IPS-NIHi11 (cell line): ENCODE measurements at places on chromosomes 5 and 9.
A peak's percentile ranks its signal among the peaks of the same experiment; 100 is the strongest.

GRCh38 chr5:106415541-106415940 is 1255.2 kb downstream of the EFNA5 start:
- no peak for DNase-seq

DNA sequence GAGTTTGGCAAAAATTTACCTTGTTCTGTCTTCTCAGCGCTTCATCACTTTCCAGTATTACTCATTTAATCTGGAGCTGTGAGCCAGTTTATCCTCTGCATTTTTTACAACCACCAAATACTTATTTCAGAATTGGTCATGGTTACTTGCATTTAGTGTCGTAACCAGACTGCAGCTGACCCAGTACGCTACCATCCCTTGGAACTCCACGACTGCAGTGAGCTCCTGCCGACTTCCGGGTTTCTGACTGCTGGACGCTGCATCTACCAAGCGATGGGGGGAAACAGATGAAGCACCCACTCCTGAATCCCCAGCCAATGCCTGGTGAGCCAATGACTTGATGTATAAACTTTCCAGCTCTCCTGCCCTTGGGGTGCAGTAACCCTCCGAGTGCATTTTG is 174.4 kb upstream of the PRLR start:
- DNase-seq, result no peak

GRCh38 chr5:143428738-143429420 is 25.4 kb upstream of the NR3C1 start:
- no peak for DNase-seq

DNA sequence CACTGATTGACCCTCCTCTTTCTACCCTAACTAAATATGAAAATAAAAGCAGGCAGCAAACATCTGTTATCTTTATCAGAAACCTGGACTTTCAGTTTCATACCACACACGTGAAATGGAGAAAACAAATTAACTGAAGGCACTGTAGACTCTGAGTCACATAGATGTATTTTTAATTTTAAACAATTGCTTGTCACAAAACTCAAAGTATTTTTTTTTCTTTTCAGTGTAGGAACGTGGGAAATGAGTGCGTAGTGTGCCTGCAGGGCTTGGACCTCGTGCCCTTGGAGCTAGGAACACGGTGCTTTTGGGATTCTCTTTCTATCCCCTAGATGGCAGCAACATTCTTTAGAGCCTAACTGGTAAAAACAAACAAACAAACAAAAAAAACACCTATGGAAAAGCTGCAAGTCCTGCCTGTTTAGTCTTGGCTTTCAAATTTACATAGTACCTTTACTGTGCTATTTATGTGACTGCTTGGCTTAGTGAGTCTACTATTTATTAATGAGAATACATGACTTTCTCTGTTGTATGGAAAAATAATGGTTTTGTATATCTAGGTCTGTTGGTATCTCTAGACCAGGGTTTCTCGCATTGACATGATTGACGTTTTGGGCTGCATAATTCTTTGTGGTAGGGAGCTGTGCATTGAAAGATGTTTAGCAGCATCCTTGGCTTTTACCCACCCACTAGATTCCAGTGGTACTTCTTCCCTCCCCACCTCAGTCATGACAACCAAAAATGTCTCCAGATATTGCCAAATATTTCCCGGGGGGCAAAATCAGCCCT is 16.8 kb upstream of the ACTBL2 start:
- DNase-seq, result peak; percentile 54

DNA sequence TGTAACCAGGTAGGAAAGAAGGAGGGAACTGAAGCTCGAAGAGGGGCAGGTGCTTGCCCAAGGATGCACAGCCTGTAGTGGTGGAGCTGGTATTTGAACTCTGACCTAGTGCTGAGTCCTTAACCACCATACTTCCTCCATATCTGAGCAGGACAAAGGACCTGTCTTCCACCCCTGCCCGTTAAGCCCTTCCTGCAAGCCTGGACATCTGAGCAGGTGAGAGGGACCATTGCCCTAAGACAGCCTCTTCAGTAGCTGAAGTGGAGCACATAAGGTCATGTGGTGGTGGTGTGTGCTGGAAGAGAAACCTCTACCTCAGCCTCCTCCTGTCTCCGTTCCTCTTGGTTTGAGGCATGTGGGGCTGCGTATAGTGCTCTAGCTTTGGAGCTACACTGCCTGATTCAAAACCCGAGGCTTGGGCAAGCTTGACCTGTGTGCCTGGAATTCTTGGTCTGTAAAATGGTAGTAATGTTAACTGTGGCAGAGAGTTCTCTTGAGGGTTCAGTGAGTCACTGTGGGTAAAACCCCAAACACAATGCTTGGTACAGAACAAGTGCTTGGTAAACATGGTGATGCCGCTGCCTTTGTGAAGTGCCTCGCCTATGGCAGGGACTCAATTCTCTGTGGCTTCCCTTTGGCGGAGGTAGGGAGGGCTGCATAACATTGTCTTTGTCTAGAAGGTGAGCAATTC is 7.4 kb downstream of the GALNT10 start:
- DNase-seq, result no peak

DNA sequence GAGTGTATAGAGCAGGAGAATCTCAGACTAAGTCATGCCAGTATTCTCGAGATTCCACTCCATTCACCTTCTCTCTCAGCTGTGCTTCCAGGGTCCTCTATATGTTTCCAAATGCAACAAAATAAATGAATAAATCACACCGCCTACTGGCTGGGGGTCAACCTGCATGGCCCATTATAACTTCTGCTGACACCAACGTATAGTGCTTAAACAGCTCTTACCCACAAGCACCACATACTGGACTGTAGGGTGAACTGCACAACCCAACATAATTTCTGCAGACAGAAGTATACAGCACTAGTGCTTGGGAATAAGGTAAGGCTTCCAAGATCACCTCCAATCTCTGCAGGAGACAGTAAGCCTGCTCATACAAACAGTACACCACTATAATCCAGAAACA is 33.1 kb upstream of the HTR4 start:
- peak; percentile 49 for DNase-seq

GRCh38 chr5:41747708-41748107 is 122.5 kb downstream of the OXCT1 start:
- DNase-seq, result no peak

DNA sequence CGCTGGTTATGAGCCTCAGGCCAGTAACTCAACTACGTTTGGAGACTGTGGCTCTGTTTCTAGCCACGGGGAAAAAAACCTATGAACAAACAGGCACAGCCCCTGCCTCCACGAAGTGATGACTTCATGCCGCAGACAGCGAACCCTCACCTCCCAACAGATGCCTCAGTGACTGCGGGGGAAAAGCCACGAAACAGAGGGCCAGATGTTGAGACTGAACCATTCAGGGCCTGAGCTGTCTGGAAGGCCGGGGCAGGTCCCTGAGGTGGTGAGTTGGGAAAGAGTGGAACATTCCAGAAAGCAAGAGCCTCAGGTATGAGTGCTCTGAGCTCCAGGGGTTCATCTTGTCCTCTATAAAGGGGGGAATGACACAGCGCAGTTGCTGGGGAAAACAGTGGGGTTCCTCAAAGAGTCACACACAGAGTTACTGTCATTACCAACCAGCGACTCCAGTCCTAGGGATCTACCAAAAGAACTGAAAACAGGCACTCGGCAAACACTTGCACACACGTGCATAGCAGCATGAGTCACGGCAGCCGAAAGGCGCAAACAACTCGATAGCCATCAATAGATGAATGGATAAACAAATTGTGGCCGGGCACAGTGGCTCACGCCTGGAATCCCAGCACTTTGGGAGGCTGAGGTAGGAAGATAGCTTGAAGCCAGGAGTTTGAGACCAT is 15.3 kb downstream of the PLPP7 start:
- DNase-seq, result no peak

DNA sequence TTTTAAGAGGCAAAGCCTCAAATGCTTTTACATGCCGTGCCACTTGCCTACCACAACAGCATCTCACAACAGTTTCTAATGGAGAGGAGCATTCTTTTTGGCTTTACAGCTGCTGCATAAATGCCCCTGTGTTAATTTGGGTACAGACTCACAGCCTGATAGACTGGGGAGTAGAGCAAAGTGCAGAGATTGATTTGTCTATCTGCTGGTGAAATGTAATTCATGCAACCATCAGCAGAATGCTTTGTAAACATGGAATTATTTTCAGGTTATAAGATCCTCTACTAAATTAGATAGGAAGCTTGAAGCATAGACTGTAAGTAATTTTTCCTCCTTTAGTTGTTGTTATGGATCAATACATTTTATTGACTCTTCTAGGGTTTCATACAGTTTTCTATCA is 170.3 kb downstream of the CD180 start:
- DNase-seq, result no peak

GRCh38 chr5:149942199-149942598 is 2.4 kb downstream of the PDE6A start:
- no peak for DNase-seq

- DNase-seq, result peak; percentile 23
Observed at GRCh38 chr5:55636683-55637082, 75.4 kb downstream of the SLC38A9 start.

DNA sequence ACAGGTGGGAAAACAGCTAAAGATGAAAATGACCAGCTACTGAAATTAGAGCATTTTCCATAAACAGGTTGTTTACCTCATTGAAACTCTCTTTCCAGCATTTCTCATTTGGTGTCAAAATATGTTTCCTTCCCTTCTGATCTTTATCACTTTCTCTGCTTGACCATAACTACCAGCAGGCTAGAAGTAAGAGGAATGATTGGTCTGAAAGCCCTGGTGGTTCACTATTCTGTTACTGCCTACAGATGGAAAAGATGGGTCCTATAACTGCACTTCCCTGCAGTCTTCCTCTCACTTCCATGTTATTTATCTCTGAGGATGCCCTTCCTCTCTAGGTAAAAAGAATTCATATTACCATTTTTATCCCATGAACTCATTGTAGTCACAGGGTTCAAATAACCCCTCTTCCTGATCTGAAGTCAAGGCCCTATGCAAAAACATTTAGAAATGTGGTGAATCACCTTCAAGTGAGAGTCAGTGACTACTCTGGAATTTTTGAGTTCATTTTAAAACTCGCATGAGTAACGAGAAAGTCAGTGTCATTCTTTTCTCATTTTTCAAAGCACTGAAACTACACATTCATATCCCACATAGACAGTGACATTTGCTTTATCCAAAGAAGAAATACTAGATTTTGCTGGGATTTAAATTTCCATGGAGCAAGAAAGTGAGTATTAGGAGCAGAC is 51.7 kb downstream of the ZNF474 start:
- DNase-seq, result no peak

DNA sequence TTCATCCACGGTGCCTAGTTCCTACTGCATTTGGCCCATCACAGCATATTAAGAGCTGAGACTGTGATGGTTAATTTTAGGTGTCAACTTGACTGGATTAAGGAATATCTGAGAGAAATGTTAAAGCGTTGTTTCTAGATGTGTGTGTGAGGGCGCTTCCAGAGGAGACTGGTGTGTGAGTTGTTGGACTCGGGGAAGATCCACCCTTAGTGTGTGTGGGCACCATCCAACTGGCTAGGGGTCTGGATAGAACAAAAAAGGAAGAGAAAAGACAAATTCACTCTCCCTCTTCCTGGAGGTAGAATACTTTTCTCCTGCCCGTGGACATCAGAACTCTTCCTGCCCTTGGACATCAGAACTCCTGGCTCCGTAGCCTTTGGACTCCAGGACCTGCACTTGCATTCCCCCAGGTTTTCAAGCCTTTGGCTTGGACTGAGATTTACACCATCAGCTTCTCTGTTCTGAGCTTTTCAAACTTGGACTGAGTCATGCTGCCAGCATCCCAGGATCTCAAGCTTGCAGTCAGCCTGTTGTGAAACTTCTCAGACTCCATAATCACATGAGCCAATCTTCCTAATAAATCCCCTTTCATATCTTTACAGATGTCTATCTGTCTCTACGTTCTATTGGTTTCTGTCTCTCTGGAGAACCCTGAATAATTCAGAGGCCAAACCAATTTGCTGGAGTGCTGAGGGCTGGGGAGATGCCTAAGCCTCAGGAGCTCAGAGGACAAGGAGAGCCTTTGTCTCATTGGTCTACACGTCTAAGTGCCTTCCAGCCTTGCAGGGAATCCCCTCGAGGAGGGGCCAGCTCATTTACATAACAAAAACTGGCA is 164.5 kb downstream of the DCP2 start:
- peak; percentile 42 for DNase-seq

DNA sequence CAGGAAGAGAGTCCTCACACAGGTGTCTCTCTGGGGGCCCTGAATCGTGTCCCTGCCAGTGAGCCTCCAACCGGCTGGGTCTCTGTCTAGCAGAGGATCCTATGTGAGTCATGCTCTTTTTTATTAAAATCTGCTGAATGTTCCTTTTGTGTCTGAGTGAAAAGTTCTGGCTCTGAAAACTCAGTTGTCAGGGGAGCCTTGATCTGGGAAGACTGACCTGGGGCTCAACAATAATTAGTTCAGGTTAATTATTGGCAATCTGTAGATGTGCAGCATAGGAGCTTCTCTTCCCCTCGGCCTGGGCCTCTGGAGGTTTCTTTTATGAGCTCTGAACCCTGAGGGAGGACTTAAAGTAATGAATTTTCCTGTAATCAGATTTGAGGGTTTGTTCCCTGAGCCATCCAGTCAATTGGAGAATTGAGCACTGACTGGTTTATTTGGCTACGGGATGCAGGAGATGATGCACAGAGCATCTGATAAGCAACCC is 45.2 kb downstream of the ALG2 start:
- DNase-seq, result no peak

- no peak for DNase-seq
Observed at GRCh38 chr9:88696501-88696900, 161.5 kb downstream of the NXNL2 start.

- no peak for DNase-seq
Observed at GRCh38 chr5:129244478-129244877, 149.9 kb downstream of the ISOC1 start.

DNA sequence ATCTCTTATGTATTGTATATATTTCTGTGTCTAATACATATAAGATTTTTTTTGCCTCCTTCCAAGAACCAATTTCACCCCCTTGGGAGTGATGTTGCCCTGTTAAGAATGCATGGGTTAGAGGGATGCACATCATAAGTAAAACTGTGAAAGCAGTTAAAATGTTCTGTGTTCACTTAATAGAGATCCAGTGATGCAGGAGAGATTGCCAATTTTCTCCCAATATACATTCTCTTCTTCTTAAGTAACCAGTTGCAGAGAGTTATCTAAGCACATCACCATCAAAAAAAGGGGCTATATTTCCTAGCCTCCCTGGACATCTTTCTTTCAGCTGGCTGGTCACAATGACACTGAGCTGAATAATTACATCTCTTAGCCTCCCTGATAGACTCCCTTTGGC is 307.0 kb downstream of the OSTF1 start:
- no peak for DNase-seq

- no peak for DNase-seq
Observed at GRCh38 chr5:2577312-2578036, 174.0 kb downstream of the IRX2 start.

DNA sequence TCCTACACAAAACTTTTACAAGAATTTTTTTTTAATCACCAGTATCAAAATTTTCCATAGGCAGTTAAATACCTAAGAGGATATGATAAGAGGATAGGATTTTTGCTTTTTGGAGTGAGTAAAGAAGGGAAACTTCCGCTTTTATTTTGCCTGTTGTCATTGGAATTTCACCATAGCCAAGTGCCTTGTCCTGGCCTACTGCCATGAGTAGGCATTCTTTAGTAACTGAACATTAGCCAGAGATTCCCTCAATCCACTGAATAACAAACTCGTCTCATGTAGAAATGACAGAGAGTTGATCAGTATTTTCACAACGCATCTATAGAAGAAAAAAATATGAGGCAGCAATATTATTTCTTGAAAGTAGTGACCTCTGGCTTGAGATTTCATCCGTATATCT is 289.6 kb upstream of the ADAMTSL1 start:
- DNase-seq, result no peak

GRCh38 chr9:112774006-112774996 is 23.7 kb downstream of the SNX30 start:
- no peak for DNase-seq
